ENCODE measurements at places on chromosomes 7 and 10. TPM values are rescaled to one million over a fixed set of nuclear protein-coding genes. Genes with fewer than 3 reads are reported as not detected.

Gene ZNF804B
- total RNA-seq: not detected

Gene IFIT1B
- not detected for total RNA-seq

Gene C10orf105
- total RNA-seq: not detected

Gene TCAF1
- 15.8 TPM for total RNA-seq

Gene TFPI2
- total RNA-seq: 308 TPM

Gene UROS
- 60.2 TPM for total RNA-seq

Gene ATOH7
- 0.20 TPM for total RNA-seq

Gene IDI2
- total RNA-seq: not detected

Gene SAP25
- total RNA-seq: 0.39 TPM
